Bone marrow (tissue), 2 donors: ENCODE measurements at places on chromosomes 12 and 14.

DNA sequence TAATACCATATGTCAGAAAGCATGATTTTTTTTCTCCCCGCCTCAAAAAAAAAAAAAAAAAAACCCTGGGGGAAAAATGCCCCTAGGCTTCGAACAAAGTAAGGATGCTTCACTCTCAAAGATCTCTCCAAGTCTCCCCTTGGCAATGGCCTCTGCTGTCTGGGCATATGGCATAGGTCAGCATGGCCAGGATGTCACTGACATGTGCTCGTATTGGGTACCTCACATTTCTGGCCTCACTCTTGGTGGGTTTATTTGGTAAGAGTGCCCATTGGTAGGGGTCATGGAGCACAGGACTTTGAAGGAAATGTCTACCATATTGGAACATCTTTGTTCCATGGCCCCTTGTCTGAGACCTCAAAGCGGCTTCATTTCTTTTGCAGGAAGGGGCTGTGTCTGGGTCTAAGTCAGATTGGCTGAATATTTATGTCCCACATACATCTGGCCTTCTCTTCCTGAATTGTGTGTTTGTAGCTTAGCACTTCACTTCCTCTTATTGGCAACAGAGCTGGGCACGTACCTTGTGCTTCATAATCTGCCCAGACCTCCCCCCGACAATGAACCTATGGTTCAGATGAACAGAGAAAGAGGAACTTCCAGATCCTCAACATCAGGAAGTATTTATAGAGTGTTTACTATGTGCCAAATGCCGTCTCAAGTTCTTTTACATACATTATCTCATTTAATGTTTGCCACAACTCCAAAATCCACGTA is 36.3 kb upstream of the OAS1 start:
- no peak for DNase-seq

- no peak for DNase-seq
Measured at GRCh38 chr14:24366721-24367513, 1.1 kb upstream of the NFATC4 start.

GRCh38 chr14:104051092-104051813 is 34.2 kb upstream of the ASPG start:
- no peak for DNase-seq

GRCh38 chr12:124829008-124829707 is 34.5 kb downstream of the SCARB1 start:
- DNase-seq = no peak

GRCh38 chr14:104422837-104423681 is 156.5 kb upstream of the C14orf180 start:
- no peak for DNase-seq

DNA sequence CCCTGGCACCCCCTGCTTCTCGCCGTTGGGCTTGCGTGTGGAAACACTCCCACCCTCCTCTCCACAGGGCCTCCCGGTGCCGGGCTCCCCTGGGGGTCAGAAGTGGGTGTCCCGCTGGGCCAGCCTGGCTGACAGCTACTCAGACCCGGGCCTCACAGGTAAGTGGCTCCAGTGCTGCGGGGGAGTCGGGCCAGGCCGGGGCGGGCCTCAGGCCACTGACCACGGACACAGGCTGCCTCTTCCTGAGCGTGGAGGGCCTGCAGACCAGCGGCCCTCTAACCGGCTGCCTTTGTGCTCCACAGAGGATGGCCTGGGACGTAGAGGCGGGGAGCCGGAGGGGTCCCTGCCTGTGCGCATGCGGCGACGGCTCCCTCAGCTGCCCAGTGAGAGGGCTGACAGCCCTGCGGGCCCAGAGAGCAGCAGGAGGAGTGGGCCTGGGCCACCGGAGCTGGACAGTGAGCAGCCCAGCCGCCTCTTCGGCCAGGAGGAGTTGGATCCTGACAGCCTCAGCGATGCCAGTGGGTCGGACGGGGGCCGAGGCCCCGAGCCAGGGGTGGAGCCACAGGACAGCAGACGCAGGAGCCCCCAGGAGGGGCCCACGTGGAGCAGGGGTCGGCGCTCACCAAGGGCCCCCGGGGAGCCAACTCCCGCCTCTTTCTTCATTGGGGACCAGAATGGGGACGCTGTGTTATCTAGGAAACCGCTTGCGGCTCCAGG is 21.1 kb downstream of the CEP170B start:
- no peak for DNase-seq

DNA sequence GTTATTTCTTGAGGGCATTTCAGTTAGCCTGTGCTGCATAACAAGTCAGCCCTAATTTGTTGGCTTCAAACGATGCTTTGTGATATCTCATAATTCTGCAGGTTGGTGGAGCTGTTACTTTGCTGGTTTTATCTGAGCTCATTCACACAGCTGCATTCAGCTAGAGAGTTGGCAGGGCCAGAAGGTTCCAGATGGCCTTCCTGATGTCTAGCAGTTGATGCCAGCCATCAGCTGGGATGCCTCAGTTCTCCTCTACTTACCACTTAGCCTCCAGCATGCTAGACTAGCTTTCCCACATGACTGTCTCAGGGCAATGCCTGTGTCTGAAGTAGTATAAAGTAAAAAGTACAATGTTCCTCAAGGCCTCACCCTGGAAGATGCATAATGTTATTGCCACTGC is 130.6 kb downstream of the SLC35F4 start:
- DNase-seq = no peak

- DNase-seq = no peak
Measured at GRCh38 chr12:99383258-99383657, 264.3 kb upstream of the GARIN6 start.

GRCh38 chr12:88703790-88704189 is 123.5 kb upstream of the KITLG start:
- DNase-seq = no peak

- no peak for DNase-seq
Measured at GRCh38 chr12:96375841-96376604, 24.2 kb downstream of the CDK17 start.

DNA sequence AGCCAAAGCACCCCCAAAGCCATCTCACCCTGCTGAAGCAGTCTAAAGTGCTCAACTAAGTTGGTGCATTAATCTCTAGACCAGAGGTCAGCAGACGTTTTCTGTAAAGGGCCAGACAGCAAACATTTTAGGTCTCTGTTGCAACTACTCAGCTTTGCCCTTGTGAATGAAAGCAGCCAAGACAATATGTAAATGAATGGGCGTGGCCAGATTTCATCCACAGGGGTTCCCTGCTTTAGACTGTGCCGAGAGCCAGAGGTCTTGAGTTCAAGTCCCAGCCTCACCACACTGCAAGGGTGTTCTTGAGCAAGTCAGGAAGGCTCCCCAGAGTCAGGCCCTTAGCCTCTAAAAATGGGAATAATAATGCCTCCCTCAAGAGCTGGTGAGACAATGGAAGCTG is 166.2 kb downstream of the CHST11 start:
- no peak for DNase-seq

- no peak for DNase-seq
Measured at GRCh38 chr14:74940956-74941565, 14.3 kb downstream of the PGF start.

- DNase-seq = no peak
Measured at GRCh38 chr12:3152892-3153291, 75.7 kb downstream of the TSPAN9 start.

DNA sequence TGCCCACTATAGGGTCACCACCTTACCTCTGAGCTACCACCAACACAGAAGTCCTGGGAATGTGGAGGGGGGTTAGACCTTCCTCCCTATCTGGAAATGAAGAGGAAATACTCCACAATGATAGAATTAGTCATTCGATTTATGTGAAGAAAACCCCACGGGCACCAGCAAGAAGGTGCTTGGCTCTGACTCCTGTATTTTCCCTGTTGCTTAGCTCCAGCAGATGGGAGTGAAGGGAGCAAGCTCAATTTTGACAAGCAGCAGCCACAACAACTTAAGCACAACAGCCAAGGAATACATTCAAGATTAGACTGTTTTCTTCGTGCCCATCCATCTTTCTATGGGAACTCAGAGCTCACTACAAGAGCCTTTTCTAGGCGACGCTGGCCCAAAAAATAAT is 191.7 kb downstream of the SPTSSA start:
- DNase-seq = no peak

- no peak for DNase-seq
Measured at GRCh38 chr12:122921917-122922316, 26.0 kb upstream of the VPS37B start.

DNA sequence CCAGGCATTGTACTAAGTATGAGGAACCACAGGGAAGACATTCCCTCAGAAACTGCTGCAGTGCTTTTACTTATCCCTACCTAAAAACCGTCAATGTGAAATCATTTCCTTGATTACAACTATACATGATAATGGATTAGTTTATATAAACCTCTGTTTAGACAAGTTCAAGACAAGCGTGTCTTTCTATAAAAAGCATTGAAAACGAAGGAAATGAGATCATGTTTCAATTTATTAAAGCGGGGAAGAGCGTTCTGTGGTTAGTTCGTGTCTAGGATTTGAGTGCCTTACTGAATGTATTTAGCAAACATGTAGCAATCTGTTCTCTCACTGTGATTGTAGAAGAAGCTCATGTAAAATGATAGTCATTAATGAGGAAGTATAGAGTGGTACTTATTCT is 37.5 kb downstream of the GALC start:
- no peak for DNase-seq

DNA sequence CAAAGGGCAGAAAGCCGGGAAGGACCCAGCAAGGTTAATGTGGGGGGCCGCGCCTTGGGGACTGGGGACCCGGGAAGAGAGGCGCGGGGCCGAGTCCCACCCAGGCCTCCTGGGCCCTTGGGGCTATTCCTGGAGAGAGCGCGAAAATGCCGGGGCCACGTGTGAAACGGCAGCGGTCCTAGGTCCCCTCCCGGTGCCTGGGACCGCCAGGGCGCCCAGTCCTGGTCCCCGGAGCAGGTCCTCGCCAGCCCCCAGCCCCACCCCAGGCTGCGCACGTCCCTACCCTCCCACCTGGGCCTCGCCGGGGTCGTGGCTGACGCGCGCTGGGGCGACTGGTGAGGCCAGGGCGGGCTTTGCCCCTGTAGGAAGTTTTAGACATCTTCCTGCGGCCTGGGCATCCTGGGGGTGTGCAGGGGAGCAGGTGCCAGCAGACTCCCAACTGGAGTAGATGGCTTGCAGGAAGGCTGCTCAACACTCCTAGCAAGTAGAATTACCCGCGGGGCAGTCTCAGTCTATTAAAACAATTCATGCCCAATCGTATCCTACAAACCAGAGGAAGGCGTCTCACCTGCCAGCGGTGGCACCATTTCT is 708 bp downstream of the FAR2 start:
- no peak for DNase-seq

GRCh38 chr12:39839072-39839471 is 219.5 kb upstream of the ABCD2 start:
- DNase-seq = no peak

- no peak for DNase-seq
Measured at GRCh38 chr12:3518902-3519301, 27.9 kb downstream of the PRMT8 start.

GRCh38 chr12:102215992-102216691 is 18.5 kb upstream of the PMCH start:
- no peak for DNase-seq

GRCh38 chr14:64861916-64862315 is 17.8 kb downstream of the SPTB start:
- no peak for DNase-seq

DNA sequence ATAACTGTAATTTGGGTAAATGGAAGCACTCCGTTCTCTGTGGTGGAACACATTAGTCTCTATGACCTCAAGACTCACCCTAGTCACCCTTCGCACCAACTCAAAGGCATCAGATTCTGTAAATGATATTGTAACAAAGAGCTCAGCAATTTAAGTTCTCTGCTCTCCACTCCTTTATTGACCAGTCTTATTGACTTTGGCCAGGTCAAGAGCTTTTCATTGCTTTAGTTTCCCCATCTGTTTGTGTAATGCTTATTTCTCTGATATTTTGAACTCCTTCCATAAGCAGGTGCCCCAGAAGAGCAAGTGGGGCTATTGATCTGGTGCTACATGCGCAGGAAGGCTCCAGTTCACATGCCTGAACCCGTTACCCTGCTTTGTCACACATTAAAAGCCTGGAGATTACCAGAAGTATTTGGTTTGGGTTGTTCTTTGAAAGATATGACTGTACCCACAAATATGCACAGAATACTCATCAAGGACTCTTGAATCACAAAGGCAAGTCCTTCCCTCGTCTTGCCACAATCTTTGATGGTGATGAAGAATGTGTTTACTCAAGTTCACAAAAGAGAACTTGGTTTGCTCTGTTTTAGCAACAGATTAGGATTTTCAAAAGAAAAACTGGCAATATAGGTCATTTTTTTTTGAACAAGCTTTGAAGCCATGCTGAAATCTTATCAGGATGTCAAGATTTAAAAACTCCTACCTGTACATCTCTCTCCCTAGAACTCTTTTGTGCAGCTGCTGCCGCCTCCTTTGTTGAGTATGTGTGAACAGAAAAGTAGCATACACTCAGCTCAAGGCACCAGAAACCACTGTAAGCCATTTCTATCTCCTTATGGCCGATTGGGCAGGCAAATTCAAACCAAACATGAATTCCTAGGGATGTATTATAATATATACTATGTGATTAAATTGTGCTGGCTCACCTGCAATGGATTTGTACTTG is 193.9 kb downstream of the BCAT1 start:
- DNase-seq = no peak

GRCh38 chr12:122304924-122305323 is 38.6 kb upstream of the VPS33A start:
- no peak for DNase-seq

DNA sequence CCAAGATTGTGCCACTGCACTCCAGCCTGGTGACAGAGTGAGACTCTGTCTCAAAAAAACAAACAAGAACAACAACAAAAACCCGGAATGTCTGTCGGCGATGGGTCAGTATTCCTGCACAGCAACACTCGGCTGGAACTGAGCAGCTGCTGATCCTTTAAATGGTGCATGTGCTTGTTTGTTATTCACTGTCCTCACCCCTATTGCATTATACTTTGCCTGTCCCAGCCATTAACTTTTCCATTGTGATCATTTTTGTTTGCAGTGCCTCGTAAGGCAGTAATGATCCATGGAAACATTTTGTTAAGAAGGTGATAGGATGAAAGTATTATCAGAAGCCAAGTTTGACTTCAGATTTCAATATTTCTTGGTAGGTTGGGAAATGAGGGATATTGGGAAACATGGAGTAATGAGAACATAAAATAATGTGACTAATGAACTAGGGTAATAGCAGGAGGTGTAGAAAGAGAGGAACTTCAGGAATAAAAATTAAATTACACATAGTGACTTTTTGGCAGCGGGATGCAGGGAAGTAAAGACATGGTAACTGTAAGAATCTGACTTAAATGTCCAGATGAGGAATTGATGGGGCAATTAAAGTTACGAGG is 6.1 kb downstream of the ACSS3 start:
- DNase-seq = no peak

DNA sequence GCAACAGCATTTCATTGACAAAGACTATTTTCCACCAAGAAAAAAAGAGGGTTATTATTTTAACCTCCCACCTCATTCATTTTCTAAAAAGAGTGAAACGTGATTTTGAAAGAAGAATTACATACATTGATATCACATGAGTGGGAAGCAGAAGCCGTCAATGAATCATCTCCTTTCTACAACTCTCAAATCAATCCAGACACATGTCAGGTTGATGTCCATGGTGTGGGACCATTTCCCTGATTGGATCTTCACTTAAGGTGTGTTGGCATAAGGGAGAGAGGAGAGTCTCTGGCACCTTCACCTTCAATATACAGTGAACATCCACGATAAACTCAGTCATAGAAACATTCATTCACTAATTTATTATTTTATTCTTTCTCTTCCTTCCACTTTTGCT is 1095.1 kb downstream of the BCL11B start:
- no peak for DNase-seq
